T-helper 22 cell (primary cell): ENCODE measurements at places on chromosomes 6 and 20.

DNA sequence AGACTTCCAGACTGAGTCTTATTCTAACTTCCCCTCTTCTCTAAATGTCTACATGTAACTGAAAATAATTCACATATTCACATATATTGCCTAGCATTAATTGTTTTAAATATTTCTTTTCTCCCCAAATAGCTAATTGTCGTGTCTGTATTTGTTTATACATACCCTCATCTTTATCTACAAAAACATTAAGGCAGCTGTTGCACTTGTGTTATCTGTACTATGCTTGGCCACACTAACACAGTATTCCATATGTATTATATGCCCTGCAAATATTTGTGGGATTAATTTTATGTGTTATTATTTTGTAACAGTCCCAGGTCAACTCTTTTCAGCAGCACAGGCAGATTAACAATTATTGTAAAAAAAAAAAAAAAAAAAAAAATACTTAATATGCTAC is 11.7 kb downstream of the HDAC2 start:
- DNase-seq, result no peak

DNA sequence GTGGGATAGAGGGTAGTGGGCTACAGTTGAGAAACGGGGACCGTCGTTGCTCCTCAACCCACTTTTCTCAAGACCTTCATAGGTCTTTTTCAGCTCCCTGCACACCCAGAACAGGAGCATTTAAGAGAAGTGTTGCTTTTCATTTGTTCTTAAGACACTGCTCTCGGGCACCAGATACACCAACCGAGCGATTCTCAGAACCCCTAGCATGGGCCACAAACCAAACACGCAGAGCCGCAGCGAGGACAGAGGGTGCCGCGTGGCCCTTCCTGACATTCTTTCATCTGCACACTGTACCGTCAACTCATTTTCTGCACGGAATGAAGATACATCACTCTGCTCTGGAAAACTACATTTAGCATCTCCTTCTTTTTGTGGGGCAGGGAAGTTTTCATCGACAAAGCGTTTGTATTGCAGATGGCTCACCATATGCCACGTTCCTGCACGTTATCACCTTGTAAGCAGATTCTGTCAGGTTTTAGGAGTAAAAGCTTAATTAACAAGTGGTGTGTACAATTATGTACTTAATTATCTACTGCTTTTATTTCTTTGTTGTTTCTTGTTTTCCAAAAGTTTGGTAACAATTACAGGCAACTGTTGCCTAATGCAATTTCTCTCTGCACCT is 70.4 kb upstream of the MLN start:
- no peak for DNase-seq

- no peak for DNase-seq
These were observed 10.7 kb downstream of the TXNDC5 start for GRCh38 chr6:7899889-7900213.

DNA sequence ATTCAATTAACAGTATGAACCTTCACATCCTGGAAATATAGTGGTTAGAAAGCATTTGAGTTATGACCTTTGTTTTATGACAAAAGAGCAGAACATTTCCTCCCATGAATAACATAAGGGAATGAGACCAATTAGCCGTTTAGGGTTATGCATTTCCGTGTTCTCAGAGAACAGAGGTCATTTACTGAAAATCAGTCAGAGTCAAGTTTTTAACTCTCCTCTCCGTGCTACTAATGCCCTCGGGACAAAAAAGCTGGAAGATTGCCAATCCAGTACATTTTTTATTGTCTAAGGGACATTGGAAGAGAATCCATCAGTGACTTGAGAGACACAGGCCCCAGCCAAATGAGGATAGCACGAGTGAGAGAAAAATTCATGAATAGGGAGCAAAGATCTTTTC is 632.7 kb downstream of the RFPL4B start:
- no peak for DNase-seq

DNA sequence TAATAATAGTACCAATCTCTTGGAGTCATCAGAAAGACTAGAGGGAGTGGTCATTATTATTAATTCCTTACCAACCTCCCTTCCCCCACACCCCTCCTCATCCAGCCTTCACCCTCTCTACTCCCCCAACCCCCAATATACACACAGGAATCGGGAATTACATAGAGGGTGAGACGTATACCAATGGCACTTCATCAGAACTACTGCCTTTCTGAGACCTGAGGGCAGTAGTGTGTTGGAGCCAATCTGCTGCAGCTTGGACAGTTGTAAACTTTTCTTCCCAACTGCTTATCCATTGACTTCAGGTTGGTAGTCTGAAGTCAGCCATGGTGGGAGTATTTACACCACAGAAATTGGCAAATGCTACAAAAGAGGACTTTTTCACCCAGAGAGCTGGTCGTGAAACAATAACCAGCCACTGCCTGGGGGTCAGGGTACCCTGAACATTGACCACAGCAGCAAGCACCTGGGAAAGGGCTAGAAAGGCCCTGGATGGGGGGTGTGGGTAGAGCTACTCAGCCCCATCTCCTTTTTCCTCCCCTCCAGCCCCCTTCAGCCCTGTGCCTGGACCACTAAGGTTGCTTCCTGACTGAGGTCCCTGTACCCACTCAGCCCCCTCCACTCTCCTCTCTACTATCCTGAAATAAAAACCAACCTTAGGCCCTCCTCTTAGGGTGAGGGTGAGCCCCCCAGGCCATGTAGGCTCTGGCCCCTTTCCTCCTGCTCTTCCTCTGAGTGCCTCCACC is 161.5 kb downstream of the MRPL14 start:
- DNase-seq, result no peak

DNA sequence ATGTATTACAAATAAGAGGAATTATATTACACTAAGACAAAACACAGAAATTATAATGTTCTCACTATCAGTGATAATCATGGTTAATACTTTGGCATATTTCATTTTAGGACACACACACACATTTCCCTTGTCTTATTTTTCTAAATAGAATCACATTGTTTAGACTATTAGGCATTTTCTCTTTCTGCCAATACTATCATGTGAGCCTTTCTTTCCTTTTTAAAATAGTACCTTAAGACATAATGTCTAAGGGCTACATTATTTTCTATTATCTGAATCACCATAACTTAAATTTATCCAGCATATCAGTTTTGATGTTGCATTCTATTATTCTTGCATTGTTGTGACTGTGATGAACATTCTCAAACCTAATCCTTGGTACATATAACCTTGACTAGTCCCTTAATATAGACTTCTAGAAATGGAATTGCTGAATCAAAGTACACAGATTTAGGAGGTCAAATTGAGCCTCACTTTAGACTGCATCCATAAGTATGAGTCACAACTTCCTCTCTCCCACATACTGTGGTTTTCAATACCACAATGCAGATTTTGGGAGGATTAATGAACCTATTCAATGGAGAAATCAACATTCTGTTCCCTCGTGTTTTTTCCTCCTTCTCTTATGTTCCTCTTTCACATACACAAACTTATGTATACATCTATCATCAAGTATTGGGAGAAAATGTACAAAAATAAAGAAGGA is 212.6 kb downstream of the MOXD1 start:
- no peak for DNase-seq

- no peak for DNase-seq
These were observed 34.1 kb downstream of the ERGIC3 start for GRCh38 chr20:35575958-35576357.

GRCh38 chr6:45923831-45924391 is 91.7 kb downstream of the CLIC5 start:
- no peak for DNase-seq

DNA sequence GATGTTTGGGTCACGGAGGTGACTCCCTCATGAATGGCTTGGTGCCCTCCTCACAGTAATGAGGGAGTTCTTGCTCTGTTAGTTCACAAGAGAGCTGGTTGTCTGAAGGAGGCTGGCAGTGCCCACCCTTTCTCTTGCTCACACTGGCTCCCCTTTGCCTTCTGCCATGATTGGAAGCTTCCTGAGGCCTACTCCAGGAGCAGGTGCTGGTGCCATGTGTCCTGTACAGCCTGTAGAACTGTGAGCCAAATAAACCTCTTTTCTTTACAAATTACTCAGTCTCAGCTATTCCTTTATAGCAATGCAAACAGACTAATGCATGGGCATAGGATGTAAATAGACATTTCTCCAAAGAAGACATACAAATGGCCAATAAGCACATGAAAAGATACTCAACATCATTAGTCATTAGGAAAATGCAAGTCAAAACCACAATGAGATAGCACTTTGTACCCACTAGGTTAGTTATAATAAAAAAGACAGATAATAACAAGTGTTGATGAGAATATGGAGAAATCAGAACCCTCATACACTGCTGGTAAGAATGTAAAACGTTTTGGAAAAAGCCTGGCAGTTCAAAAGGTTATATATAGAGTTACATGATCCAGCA is 17.7 kb downstream of the C20orf203 start:
- DNase-seq, result no peak

DNA sequence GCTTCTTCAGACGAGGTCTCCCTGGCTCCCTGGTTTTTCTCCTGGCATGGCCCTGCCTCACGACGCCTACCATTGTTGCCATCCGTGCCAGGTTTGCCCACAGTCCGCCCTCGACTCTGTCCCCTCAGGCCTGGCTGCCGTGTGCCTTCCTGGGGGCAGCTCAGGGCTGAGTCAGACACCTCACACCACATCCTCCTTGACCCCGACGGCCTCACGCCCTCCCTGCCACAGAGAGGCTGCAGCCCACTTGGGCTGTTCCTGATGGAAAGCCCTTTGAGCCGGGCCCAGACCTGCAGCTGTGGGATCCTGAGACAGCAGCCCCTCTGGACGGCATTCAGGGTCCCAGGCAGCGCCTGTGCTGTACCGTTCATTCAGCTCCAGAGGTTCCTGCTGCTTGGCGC is 108.3 kb downstream of the PSMB1 start:
- no peak for DNase-seq

- no peak for DNase-seq
These were observed 32.5 kb downstream of the TMEM242 start for GRCh38 chr6:157290797-157291196.

- no peak for DNase-seq
These were observed 7.5 kb upstream of the OOEP start for GRCh38 chr6:73377225-73377624.

GRCh38 chr6:39941138-39941537 is 6.9 kb upstream of the MOCS1 start:
- no peak for DNase-seq

DNA sequence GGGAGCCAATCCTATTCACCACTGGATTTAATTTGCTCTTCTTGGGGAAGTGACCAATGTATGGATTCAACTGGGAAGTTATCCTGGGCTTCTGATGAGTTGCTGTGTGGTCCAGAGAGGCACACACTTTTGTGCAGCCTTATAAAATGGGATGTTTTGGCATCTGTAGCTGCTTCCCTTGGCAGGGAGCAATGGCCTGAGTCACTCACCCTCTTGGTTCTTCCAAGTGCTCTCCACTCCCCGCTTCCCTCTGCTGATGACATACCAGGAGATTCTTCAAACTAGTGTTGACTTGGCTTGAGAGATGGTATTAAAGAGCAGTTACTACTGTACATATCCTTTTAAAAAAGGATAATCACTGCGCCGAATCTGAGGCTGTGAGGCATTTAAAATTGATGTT is 105.8 kb downstream of the JARID2 start:
- no peak for DNase-seq

DNA sequence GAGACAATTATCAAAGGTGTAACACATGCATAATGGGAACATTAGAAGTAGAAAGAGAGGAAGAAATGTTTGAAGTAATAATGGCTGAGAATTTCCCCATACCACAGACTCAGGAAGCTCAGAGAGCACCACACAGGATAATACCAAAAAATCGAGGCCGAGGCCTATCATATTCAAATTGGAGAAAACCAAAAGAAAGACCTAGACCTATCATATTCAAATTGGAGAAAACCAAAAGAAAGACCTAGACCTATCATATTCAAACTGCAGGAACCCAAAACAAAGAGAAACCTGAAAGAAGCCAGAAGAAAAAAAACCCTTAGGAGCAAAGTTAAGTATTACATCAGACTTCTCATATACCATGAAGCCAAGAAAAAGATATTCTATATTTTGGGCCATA is 18.0 kb downstream of the NINL start:
- no peak for DNase-seq

DNA sequence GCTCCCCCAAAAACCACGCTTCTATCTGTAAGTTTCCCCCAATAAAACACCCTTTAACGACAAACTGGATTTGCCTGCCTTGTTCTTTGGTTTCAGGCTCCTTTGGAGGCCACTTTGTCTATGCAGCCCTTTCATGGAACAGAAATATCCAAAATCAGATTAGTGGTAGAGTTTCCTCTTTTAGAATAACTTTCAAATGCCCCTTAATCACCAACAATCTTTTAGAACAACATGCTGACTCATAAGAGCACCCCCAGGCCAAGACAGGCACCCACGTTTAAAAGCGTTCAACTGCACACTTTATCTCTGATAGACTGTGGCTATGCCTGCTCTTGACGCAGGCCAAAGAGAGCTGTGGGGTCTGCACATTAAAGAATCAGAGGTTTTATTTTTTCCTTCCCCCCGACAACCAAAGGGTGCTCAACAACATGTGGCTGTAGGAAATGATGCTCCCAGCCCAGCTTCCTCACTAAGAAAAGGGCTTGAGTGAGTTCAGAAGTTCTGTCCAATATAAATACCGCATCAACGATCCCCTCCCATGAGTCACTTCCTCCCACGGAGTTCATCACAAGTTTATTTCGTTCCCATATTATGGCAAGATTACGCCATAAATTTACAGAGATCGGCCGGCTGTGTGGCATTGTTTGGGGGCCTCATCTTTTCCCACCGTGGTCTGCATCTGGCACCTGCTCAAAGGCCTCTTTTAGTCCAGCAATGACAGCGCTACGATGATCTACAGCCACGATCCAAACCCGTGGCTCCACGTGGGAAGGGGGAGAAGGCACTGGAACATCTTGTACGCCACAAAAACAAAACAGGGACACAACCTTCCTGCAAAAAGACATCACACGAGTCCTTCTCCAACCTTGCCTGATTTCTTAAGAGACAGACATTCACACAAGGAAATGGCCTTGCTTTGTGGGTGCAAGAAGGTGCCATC is 88.8 kb upstream of the NFATC2 start:
- no peak for DNase-seq

DNA sequence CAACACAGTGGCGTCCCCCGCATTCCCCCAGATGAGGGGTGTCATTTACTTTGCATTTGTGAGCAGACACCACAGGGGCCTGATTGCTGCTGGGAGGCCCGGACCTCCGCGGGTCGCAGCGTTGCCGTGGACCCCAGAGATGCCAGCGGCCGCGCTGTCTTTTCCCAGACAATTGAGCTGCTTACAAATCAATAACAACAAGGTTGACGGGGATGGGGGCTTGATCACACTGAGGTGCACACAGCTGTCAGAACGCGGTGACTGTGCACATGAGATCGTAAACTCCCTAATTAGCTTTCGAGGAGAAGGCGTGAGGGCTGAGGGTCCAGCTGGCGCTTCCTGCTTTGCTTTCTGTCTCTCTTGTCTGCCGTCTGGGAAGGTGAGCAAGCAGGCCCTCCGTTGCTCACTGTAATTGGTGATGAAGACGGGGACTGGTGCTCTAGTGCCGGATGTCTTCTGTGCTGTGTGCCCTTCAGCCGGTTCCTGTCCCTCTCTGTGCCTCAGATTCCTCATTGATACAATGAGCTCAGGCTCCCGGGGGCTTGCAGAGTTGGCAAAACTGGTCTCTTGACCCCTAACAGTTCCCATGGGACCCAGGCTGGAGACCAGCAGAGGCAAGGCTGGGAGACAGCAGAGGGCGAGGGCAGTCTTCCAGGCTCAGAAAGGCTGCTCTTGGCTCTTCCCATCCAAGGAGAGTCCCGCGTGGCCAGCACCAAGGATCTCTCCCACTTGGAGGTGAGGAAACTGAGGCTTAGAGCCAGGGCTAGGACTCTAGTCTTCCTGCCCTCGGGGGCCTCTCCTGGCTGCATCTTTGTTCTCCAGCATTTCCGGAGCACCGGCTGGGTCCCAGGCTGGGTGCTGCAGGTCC is 126.0 kb upstream of the PMEPA1 start:
- DNase-seq, result no peak

- DNase-seq, result no peak
These were observed 5.3 kb downstream of the RAB32 start for GRCh38 chr6:146548898-146549374.
